Chondrocyte (in vitro differentiated cells): ENCODE measurements at places on chromosomes 12 and 14. TPM values are rescaled to one million over a fixed set of nuclear protein-coding genes. Genes with fewer than 3 reads are reported as not detected.
A peak's percentile ranks its signal among the peaks of the same experiment; 100 is the strongest.

GRCh38 chr12:105214670-105215375, 21.2 kb downstream of the APPL2 start:
- H3K27me3 ChIP-seq: no peaks in the 10 kb centered on the region
- peaks cover 47% of the 10 kb centered on the region for H3K4me1 ChIP-seq
- peaks cover 33% of the 10 kb centered on the region for H3K36me3 ChIP-seq
- no peak overlapping the region for H3K4me3 ChIP-seq

- no peaks in the 10 kb centered on the region for H3K27me3 ChIP-seq
- no peak overlapping the region for H3K4me3 ChIP-seq
- H3K27ac ChIP-seq: no peak overlapping the region
Measured at GRCh38 chr12:116314477-116314876, 37.0 kb upstream of the MED13L start.

- no peaks in the 10 kb centered on the region for H3K27me3 ChIP-seq
- H3K36me3 ChIP-seq: no peaks in the 10 kb centered on the region
- peaks cover 44% of the 10 kb centered on the region for H3K4me1 ChIP-seq
- no peak overlapping the region for H3K4me3 ChIP-seq
- H3K27ac ChIP-seq: no peak overlapping the region
Measured at GRCh38 chr12:80861641-80862378, 75.9 kb downstream of the LIN7A start.

GRCh38 chr12:93922583-93923006, 225.8 kb upstream of the PLXNC1 start:
- no peaks in the 10 kb centered on the region for H3K27me3 ChIP-seq
- no peak for DNase-seq
- no peak overlapping the region for H3K4me3 ChIP-seq
- no peak overlapping the region for H3K27ac ChIP-seq
- peaks cover 9% of the 10 kb centered on the region for H3K36me3 ChIP-seq

DNA sequence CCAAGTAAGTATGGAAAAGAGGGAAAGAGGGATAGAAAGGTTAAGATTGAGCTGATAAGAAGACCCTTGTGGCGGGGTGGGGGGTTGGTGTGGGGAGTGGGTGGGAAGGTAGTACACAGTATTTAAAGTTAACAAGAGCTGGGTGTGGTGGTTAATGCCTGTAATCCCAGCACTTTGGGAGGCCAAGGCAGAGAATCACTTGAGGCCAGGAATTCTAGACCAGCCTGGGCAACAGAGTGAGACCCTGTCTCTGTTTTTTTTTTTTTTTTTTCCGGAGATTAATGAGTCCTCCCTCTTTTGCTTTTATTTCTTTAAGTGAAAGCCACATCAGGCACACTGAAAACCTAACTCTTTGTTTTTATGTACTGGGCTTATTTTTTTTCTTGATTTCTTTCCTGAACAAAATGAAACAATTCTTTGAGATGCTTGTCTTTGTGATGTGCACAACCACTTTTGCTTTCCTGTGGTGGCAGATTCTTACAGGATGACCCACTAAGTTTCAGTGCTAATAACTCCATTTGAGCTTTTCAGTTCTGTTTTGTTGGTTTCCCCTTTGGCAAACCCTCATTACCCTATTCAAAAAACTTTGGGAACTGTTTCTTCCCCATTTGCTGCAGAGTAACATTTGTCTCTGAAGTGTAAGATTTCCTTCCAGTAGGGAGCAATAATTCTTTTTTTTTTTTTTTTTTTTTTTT, 54.8 kb downstream of the WNK1 start:
- H3K27me3 ChIP-seq: no peaks in the 10 kb centered on the region
- peak overlapping the region; percentile 54 for H3K27ac ChIP-seq
- no peak overlapping the region for H3K4me3 ChIP-seq
- DNase-seq: no peak
- no peaks in the 10 kb centered on the region for H3K36me3 ChIP-seq

GRCh38 chr14:61542848-61543790, 152.2 kb upstream of the HIF1A start:
- peak overlapping the region; percentile 91 for H3K27ac ChIP-seq
- H3K4me3 ChIP-seq: no peak overlapping the region
- H3K36me3 ChIP-seq: peaks cover 3% of the 10 kb centered on the region
- no peak for DNase-seq

- no peak for DNase-seq
- H3K4me1 ChIP-seq: peaks cover 24% of the 10 kb centered on the region
- H3K27ac ChIP-seq: no peak overlapping the region
- H3K4me3 ChIP-seq: no peak overlapping the region
- H3K36me3 ChIP-seq: no peaks in the 10 kb centered on the region
Measured at GRCh38 chr12:76919383-76920171, 40.8 kb upstream of the CSRP2 start.

DNA sequence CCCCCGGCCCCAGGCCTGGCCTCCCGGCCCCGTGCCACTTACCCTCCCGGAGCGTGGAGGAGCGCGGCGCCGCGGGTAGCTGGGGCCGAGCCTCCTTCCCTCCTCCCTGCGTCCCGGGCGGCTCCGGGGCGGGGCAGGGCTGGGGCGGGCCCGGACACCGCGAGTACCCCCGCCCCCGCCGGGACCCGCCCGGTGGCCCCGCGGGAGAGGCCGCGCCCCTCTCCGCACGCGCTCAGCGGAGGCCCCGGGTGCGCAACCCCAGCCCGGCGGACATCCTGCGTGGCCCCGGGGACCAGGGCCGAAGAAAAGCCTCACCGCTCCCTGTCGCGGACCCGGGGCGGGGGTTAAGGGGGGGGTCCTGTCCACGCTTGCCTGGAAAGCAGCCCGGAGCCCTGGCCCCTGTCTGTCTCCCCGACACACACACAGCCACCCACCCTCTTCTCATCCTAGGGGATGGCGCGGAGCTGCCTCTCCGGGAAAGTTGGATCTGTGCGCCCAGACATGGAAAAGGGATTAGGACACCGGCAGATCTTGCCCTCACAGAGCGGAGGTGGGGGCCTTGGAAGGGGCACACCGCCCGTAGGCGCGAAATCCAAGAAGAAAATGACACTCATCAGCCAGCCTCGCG, at the start of gene SYNE3:
Gene SYNE3 (minus strand): TSS at position 97 of the 628 bp plus-strand sequence. CDS start 40,829 bp downstream, outside the sequence.
- H3K4me3 ChIP-seq: peak within 1 kb of the TSS; percentile 79
- DNase-seq: no peak
- no peaks in the 10 kb centered on the region for H3K36me3 ChIP-seq
- H3K27ac ChIP-seq: peak within 1 kb of the TSS; percentile 85

- no peaks in the 10 kb centered on the region for H3K36me3 ChIP-seq
- no peak overlapping the region for H3K27ac ChIP-seq
- peaks cover 10% of the 10 kb centered on the region for H3K4me1 ChIP-seq
Measured at GRCh38 chr12:93766796-93767523, 89.8 kb downstream of the CRADD start.

GRCh38 chr12:128586451-128587029, 237.2 kb downstream of the SLC15A4 start:
- H3K4me1 ChIP-seq: no peaks in the 10 kb centered on the region
- no peak for DNase-seq
- H3K27ac ChIP-seq: no peak overlapping the region
- no peak overlapping the region for H3K4me3 ChIP-seq
- H3K27me3 ChIP-seq: no peaks in the 10 kb centered on the region

DNA sequence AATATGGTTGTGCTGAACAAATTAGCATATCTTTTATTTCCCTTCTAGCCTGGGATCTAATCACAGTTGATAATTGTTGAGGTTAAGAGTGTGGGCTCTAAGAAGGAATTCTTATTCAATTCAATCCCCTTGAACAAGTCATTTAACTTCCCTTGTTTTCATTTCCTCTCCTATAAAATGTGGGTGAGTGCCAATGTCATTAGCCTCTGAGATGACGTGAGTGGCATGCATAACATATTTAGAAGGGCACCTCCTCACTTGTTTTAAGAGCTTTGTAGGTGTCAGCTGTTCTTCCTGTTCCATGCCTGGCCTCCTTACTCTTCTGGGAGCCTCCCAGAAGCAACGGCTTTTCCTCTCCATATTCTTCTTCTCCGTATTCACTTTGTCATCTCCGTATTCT, 155.4 kb upstream of the NEDD1 start:
- no peak overlapping the region for H3K4me3 ChIP-seq
- DNase-seq: no peak
- H3K36me3 ChIP-seq: no peaks in the 10 kb centered on the region
- H3K4me1 ChIP-seq: no peaks in the 10 kb centered on the region

GRCh38 chr12:89349814-89350213, 2.5 kb downstream of the DUSP6 start:
- H3K4me1 ChIP-seq: peaks cover 53% of the 10 kb centered on the region
- H3K4me3 ChIP-seq: peak overlapping the region; percentile 85
- no peak for DNase-seq

- peak; percentile 59 for DNase-seq
- H3K4me1 ChIP-seq: peaks cover 15% of the 10 kb centered on the region
- H3K4me3 ChIP-seq: no peak overlapping the region
- H3K27me3 ChIP-seq: no peaks in the 10 kb centered on the region
- H3K36me3 ChIP-seq: no peaks in the 10 kb centered on the region
- no peak overlapping the region for H3K27ac ChIP-seq
Measured at GRCh38 chr14:101957406-101958234, 6.8 kb upstream of the DYNC1H1 start.

DNA sequence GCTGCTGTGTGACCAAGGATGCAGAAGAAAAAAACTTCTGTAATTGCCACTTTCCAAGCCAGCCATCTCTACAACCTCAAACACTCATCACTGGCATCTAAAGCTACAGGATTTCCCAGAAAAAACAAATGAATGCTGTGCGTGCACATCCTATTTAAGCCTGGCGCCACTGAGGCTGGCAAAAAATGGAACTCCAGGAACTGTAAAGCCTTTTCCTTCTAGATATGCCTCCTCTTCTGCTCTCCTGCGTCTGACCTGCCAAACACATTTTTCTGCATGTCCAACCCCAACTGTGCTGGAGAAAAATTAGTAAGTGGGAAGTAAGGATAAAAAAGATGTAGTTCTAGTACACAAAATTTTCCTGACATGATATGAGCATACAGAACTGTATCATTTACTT, 184.9 kb downstream of the ITPR2 start:
- no peak overlapping the region for H3K4me3 ChIP-seq
- peaks cover 40% of the 10 kb centered on the region for H3K4me1 ChIP-seq
- peak overlapping the region; percentile 93 for H3K27ac ChIP-seq

DNA sequence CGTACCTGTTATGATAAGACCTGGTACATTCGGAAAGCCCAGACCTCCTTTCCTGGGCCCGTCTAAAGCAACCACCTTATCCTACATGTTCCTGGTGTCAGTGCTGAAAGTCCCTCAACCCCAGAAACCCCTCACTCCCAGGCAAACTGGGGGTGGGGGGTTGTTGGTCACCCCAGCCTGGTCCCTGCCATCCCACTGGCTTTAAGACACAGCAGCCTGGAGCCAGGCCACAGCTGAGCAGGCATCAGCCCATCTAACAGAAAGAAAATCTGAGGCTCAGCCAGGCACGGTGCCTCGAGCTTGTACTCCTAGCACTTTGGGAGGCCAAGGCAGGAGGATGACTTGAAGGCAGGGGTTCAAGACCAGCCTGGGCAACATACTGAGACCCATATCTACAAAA, 4.5 kb downstream of the SELPLG start:
- H3K4me1 ChIP-seq: peaks cover 38% of the 10 kb centered on the region
- H3K27ac ChIP-seq: no peak overlapping the region
- DNase-seq: no peak
- H3K4me3 ChIP-seq: no peak overlapping the region

GRCh38 chr12:41794336-41794735, 350.3 kb downstream of the GXYLT1 start:
- no peaks in the 10 kb centered on the region for H3K27me3 ChIP-seq
- no peak overlapping the region for H3K27ac ChIP-seq
- H3K4me1 ChIP-seq: no peaks in the 10 kb centered on the region
- H3K4me3 ChIP-seq: no peak overlapping the region

DNA sequence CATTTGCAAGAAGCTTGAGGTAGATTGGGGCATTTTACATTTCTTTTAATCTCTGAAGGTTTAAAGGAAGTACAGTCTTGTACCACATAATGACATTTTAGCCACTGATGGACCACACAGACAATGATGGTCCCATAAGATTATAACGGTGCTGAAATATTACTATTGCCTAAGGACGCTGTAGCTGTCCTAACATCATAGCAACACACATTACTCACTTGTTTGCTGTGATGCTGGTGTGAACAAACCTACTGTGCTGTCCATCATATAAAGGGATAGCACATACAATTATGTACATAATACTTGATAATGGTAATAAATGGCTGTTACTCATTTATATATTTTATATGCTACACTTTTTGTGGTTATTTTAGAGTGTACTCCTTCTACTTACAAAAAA, 127.1 kb upstream of the CPNE8 start:
- H3K4me1 ChIP-seq: no peaks in the 10 kb centered on the region
- H3K36me3 ChIP-seq: no peaks in the 10 kb centered on the region
- DNase-seq: no peak
- H3K27ac ChIP-seq: no peak overlapping the region

DNA sequence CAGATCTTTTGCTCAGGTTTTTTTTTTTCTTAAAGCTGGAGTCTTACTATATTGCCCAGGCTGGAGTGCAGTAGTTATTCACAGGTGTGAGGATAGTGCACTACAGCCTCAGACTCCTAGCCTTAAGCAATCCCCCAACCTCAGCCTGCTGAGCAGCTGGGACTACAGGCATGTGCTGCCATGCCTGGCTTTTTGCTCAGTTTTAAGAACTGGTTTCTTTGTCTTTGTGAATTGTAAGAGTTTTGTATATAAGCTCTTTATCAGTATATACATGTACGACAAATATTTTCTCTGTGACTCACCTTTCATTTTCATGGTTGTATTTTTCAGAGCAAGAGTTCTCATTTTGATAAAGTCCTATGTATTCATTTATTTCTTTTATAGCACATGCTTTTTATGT, 33.3 kb upstream of the C2CD5 start:
- H3K27ac ChIP-seq: no peak overlapping the region
- H3K27me3 ChIP-seq: no peaks in the 10 kb centered on the region
- H3K4me3 ChIP-seq: no peak overlapping the region
- no peaks in the 10 kb centered on the region for H3K36me3 ChIP-seq

DNA sequence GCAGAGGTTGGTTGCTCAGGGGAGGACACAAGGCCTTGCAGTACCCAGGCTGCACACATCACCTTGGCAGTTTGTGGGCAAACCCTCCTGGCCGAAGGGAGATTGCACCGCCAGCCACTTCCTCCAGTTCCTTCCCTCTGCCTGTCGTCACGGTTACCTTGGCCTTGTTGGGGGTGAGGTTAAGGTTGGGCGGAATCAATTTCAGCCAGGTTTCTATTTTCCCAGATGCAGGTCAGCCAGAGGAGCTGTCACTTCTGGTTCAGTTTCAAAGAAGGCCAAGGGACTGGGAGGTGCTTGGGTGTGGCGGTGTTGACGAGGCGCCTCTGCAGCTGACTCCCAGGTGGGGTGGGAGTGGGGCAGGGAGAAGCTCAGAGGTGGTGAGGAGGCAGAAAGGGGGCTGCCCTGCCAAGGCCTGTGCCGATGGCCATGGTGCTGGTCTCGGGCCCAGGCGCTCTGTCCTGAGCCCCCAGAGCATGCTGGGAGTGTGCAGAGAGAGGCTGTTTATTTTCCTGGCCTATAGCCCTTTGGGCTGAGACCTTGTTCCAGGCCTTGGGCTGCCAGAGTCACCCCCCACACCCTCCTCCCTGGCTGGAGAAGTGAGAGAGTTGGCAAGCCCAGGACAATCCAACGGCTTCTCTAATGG, 31.4 kb downstream of the JDP2 start:
- DNase-seq: no peak
- H3K4me1 ChIP-seq: peaks cover 45% of the 10 kb centered on the region
- H3K27me3 ChIP-seq: no peaks in the 10 kb centered on the region
- no peak overlapping the region for H3K4me3 ChIP-seq

Gene KITLG
- total RNA-seq: 1.7 to 3.8 TPM (median 3.7 TPM) in 3 replicates

Gene CABP1
- not detected in 3 replicates for total RNA-seq

Gene KLRC2
- total RNA-seq: not detected in 3 replicates

Gene TDRD9
- not detected in 3 replicates for total RNA-seq

Gene LRCOL1
- not detected in 3 replicates for total RNA-seq

Gene FOXN4
- not detected in 3 replicates for total RNA-seq

Gene KLRC4
- total RNA-seq: not detected in 3 replicates
